ENCODE measurements at places on chromosomes 12 and 14. TPM values are rescaled to one million over a fixed set of nuclear protein-coding genes. Genes with fewer than 3 reads are reported as not detected.

- H3K36me3 ChIP-seq = no peaks in the 10 kb centered on the region
- H3K27ac ChIP-seq = no peak overlapping the region
- H3K27me3 ChIP-seq = no peaks in the 10 kb centered on the region
Measured at GRCh38 chr12:118472940-118473339, 96.6 kb downstream of the SUDS3 start.

- H3K27ac ChIP-seq = no peak overlapping the region
- H3K4me3 ChIP-seq = no peak overlapping the region
- DNase-seq = no peak
- H3K4me1 ChIP-seq = no peaks in the 10 kb centered on the region
Measured at GRCh38 chr14:101497684-101498525, 63.4 kb upstream of the DIO3 start.

Gene PLCZ1
- total RNA-seq = not detected

DNA sequence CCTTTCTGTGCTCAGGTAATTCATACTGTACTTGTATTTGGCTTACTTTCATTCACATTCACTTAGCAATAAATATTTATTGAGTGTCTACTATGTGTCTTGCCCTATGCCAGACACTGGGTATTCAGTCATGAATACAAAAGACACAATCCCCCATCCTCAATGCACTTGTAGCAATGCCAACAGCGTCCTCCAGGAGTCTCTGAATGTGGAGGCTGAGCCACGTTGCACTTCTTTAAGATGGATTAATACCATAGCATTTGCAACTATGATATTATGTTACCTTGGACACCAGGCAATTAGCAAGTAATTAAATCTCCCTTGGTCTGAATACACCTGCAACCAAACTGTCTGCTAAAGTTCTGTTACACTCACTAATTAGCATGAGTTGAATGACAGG is 58.8 kb downstream of the OTX2 start:
- 0 out of 2 replicates have a peak, but pooled peaks cover 3% of the 10 kb centered on the region for H3K27me3 ChIP-seq
- H3K36me3 ChIP-seq = no peaks in the 10 kb centered on the region
- DNase-seq = no peak
- no peak overlapping the region for H3K4me3 ChIP-seq
- H3K27ac ChIP-seq = no peak overlapping the region

Gene SOAT2
- not detected for total RNA-seq

DNA sequence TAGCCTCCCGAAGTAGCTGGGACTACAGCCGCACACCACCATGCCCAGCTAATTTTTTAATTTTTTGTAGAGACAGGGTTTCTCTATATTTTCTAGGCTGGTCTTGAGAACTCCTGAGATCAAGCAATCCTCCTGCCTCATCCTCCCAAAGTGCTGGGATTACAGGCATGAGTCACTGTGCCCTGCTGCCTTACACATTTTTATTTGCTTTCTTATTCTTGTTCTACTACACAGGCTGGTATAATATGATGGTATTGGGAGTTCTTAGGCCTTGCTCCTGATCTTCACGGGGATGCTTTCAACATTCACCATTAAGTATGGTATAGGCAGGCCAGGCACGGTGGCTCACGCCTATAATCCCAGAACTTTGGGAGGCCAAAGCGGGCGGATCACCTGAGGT is 21.2 kb downstream of the DGLUCY start:
- H3K27ac ChIP-seq = no peak overlapping the region
- H3K4me3 ChIP-seq = no peak overlapping the region
- no peaks in the 10 kb centered on the region for H3K4me1 ChIP-seq
- no peaks in the 10 kb centered on the region for H3K36me3 ChIP-seq

Gene MGAT4C
- total RNA-seq = not detected

DNA sequence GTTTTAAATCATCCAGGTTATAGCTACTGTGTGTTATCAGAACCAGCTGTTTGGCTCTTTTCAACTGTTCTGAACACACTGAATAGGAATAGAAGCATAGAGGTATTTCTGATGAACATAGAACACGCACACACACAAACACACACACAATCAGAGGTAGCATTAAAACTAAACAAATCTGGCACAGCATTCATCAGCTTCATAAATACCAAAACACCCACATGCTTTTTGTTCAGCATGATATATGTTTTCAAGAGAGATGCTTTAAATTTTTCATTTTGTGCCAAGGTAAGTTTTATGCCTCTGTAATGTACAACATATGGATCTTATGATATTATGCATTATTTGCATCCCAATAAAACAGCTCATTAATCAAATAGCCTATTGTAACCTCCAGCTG is 208.6 kb downstream of the GALC start:
- no peak overlapping the region for H3K27ac ChIP-seq
- no peak overlapping the region for H3K4me3 ChIP-seq
- H3K27me3 ChIP-seq = no peaks in the 10 kb centered on the region
- no peaks in the 10 kb centered on the region for H3K36me3 ChIP-seq
- DNase-seq = no peak

Gene CLEC7A
- total RNA-seq = not detected

- peak overlapping the region; percentile 26 for H3K27ac ChIP-seq
- no peak for DNase-seq
- no peaks in the 10 kb centered on the region for H3K36me3 ChIP-seq
- no peak overlapping the region for H3K4me3 ChIP-seq
- H3K27me3 ChIP-seq = no peaks in the 10 kb centered on the region
Measured at GRCh38 chr12:55843431-55843830, 695 bp upstream of the MMP19 start.

DNA sequence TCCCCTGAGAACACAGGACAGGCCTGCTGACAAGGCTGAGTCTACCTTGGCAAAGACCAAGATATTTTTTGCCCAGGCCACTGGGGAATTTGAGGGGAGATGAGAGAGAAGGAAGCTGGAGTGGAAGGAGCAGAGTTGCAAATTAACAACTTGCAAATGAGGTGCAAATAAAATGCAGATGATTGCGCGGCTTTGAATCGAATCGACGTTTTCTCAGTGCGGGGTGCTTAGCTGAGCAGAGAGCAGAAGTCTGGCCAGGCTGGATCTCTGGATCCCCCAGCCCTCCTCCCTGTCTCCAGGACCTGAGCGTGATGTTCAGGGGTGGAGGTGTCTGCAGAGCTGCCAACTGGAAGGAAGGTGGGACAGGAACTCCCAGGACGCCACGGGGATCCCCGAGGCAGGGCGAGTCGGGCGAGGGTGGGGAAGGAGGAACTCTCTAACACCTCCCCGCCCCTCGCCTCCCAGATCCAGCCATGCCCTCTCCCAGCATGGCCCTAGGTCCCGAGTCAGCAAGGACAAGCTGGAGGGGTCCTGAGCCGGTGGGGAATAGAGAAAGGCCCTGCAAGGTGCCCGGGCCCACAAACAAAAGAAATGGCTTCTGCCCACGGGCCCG is 527 bp upstream of the CARMIL3 start:
- H3K27ac ChIP-seq = no peak overlapping the region
- H3K27me3 ChIP-seq = peaks cover 31% of the 10 kb centered on the region
- peak overlapping the region; percentile 65 for H3K4me3 ChIP-seq
- no peaks in the 10 kb centered on the region for H3K4me1 ChIP-seq
- DNase-seq = no peak

DNA sequence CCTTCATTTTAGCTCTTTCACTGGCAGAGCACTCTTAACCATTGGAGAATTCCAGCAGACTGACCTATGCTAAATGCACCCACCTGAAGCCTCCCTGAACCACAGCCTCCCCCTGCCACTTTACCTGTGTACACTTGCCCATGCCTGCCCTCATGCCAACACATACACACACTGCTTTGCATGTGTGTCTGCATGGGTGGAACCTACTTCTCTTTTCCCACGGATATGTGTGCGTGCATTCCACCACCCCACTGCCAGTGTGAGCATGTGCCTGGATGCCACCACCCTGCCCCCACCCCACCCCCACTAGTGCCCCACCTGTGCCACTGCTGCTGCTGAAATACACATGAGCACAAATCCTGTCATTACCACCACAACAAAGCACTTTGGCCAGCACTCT is 49.5 kb upstream of the EEA1 start:
- no peak for DNase-seq
- H3K36me3 ChIP-seq = no peaks in the 10 kb centered on the region
- peaks cover 5% of the 10 kb centered on the region for H3K4me1 ChIP-seq

DNA sequence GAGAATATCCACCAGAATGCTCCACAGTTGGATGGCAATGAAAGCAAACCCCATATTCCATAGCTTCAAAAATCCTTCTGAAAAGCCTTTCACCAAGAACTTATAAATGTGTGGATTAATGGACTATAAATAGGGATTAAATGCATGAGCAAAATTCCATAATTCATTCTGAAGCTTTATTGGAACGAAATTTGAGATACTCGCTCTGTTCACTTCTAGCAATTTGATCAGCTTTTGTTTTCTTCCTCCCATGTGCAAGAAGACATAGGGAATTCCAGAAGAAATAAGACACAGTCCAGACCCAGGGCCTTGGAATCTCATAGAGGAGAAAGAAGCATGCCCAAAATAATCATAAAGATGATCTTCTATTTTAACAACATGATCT is 285.9 kb upstream of the TMPO start:
- H3K4me1 ChIP-seq = no peaks in the 10 kb centered on the region
- no peak overlapping the region for H3K27ac ChIP-seq
- no peaks in the 10 kb centered on the region for H3K36me3 ChIP-seq
- no peak overlapping the region for H3K4me3 ChIP-seq
- DNase-seq = no peak

DNA sequence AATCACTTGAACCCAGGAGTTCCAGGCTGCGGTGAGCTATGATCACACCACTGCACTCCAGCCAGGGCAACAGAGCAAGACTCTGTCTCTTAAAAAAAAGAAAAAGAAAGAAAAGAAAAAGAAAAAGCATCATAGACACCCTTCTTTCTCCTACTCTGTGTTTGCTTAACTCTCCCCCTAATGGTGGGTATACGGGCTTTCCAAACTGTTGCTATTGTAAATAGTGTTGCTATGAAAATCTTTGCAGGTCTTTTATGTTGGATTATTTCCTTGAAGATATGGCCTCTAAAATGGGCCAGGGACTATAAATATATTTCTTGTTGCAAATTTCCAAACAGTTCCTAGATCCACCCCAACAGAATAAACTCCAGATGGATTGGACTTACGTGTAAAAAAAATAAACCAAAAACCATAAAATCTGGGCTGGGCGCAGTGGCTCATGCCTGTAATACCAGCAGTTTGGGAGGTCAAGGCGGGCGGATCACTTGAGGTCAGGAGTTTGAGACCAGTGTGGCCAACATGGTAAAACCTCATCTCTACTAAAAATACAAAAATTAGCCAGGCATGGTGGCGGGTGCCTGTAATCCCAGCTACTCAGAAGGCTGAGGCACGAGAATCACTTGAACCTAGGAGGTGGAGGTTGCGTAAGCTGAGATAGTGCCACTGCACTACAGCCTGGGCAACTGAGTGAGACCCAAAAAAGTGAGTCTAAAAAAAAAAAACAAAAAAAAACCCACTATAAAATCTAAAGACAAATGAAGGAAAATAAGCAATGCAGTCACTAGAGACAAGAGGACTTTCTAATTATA is 25.9 kb downstream of the NFKBIA start:
- H3K4me3 ChIP-seq = no peak overlapping the region
- DNase-seq = peak; percentile 27
- no peaks in the 10 kb centered on the region for H3K27me3 ChIP-seq
- H3K27ac ChIP-seq = 0 out of 2 replicates have a peak overlapping the region, but pooled peaks have one; percentile 0
- H3K4me1 ChIP-seq = peaks cover 5% of the 10 kb centered on the region

DNA sequence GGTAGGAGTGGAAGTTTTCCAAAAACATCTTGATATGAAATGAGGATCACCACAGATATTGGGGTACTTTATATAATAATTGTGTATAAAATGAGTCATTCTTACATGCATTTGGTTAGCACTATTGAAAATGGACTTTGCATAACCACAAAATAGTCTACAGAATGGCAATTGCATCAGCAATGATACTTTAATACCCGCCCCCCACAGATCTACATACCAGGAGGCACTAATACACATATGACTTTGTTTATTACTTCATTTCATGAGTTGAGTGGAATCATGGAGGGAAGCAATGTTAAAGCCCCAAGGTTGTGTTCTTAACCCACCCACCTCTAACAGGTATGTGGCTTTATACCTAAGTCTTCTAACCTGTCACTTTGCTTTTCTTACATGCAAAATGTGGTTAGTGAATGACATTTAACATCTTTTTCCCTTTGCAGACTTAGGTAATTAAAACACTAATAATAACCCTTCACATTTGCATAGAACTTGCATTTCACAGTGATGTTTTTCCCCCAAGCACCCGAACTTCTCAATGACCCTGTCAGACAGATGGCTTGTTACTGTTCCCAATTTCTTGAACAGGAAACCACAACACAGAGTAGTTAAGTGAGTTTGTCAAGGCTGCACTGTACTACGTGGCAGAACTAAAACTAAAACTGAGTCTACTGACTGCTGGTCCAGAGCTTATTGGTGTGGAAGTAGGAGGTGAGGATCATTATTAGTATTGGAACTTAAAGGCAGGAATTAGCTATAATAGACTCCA is 101.9 kb downstream of the NPAS3 start:
- no peak for DNase-seq
- no peaks in the 10 kb centered on the region for H3K27me3 ChIP-seq
- H3K27ac ChIP-seq = no peak overlapping the region
- H3K4me1 ChIP-seq = no peaks in the 10 kb centered on the region

- H3K4me1 ChIP-seq = peaks cover 6% of the 10 kb centered on the region
- H3K27me3 ChIP-seq = no peaks in the 10 kb centered on the region
- no peaks in the 10 kb centered on the region for H3K36me3 ChIP-seq
- peak; percentile 16 for DNase-seq
- H3K27ac ChIP-seq = no peak overlapping the region
Measured at GRCh38 chr12:80064269-80064668, 35.1 kb upstream of the OTOGL start.

- no peak for DNase-seq
- H3K27me3 ChIP-seq = no peaks in the 10 kb centered on the region
- peaks cover 81% of the 10 kb centered on the region for H3K36me3 ChIP-seq
- H3K4me3 ChIP-seq = no peak overlapping the region
- H3K27ac ChIP-seq = peak overlapping the region; percentile 16
- H3K4me1 ChIP-seq = peaks cover 11% of the 10 kb centered on the region
Measured at GRCh38 chr12:104351057-104351983, 47.8 kb downstream of the EID3 start.

GRCh38 chr12:105906561-105906960 is 232.2 kb downstream of the NUAK1 start:
- DNase-seq = no peak
- no peak overlapping the region for H3K4me3 ChIP-seq
- no peaks in the 10 kb centered on the region for H3K36me3 ChIP-seq
- H3K27me3 ChIP-seq = no peaks in the 10 kb centered on the region

DNA sequence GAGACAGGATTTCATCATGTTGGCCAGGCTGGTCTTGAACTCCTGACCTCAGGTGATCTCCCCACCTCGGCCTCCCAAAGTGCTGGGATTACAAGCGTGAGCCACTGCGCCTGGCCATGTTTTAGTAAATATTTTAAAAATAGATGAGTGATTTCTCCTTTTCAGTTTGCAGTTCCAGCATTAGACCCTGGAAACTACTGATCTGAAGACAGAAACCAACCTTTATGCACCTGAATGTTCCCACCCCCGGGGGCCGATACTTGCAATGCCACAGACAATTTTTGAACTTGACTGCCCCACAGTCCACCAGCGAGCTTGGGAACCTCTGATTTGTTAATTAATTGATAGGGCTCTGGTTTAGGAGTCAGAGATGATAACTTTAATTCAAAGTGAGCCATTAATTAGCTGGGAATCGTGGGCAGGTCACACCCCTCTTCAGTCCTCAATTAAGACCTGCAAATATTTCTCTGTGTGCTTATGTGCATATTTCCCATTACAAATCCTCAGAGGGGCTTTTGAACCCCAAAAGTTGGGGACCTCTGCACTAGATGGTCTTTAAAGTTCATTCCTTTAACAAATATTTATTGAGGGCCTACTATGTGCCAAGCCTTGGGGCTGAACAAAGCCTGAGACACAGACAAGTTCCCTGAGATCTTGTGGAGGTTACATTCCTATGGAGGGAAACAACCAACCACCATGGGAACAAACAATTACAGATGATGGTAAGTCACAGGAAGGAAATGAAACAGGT is 4.1 kb upstream of the TMEM120B start:
- no peaks in the 10 kb centered on the region for H3K27me3 ChIP-seq
- peaks cover 10% of the 10 kb centered on the region for H3K4me1 ChIP-seq
- H3K27ac ChIP-seq = no peak overlapping the region
- no peaks in the 10 kb centered on the region for H3K36me3 ChIP-seq

Gene GNG2
- 14.7 TPM for total RNA-seq

All from GM23248 (cell line).